ENCODE measurements at places on chromosomes 1 and 21. TPM values are rescaled to one million over a fixed set of nuclear protein-coding genes. Genes with fewer than 3 reads are reported as not detected.

C1orf94 gene
- not detected for total RNA-seq

CLDN17 gene
- not detected for total RNA-seq

CD52 gene
- total RNA-seq = not detected

ZFP69 gene
- 1.4 TPM for total RNA-seq

CCDC181 gene
- total RNA-seq = not detected

LENEP gene
- 0.13 TPM for total RNA-seq

AVPR1B gene
- total RNA-seq = not detected

RHBG gene
- total RNA-seq = not detected

OPRD1 gene
- total RNA-seq = not detected

GPR161 gene
- total RNA-seq = 11.9 TPM

- DNase-seq = peak; percentile 12
These were observed 317.1 kb downstream of the DPYD start for GRCh38 chr1:97603776-97604175.

DNA sequence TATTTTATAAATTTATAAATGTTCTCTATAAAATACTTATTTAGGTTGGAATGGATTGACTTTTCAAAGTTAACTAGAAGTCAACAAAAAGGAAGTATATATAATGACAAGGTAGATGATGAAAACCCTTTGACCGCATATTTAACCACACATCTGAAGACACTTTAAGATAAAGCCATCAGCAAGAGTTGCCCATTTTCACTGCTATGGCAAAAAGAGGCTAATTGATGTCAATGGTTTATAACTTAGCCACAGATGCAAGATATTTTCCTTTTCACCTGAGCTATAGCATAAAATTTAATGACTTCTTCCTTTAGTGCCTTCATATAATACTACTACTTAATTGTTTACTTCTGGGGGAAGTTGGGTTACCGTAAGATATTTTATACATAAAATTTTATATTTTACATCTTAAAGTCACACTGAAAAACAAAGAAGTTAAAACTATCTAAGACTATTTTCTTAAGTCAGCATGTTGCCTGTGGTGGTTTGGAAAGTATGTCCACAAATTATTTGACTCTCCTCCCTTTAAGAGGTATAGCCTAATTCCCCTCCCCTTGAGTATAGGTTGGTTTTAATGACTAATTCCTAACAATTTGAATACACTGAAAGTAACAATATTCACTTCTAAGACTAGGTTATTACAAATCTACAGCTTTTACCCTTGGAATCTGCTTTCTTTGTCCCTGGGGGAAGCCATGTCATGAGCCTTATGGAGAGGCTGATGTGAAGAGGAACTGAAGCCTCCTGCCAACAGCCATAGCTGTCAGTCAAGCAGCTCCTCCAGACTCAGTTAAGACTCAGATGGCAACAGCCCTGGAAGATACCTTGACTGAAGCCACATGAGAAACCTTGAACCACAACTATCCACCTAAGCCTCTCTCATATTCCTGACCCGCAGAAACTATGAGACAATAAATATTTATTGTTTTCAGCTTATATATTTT lies 40.3 kb upstream of the LRRC8B start:
- DNase-seq = no peak

DNA sequence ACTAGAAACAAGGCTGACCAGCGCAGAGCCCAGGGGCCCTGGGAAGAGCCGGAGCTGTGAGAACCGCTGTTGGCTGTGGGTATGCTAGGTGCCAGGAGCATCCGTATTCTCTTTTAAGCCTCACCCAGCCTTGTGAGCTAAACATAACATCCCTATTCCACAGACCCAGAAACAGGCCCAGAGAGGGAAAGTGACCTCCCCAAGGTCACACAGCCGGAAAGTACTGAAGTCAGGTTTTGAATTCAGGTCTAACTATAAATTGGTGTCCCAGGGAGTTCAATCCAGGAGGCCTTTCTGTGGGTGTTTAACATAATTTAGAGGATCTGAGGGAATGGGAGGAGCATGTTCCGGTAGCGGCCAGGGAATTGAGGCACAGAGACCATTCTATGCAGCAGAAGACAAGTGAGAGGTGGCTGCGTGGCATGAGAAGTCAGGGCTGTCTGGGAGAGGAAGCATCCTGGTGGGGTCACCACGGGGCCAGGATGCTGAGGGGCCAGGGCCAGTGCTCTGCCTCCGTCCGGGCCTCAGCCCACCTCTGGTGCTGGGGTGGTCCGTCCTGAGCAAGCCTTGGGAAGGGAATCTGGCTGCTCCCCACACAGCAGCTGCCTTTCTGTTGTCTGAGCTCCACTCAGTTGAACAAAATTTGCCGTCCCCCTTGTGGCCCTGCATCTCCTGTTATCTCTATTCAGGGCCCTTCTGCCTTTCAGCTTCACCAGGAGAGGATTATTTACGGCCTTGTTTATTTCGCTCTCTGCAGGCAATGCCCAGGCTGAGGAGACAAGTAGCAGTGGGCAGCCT lies 338.8 kb upstream of the VAMP3 start:
- no peak for DNase-seq

GRCh38 chr1:64901663-64902062 lies 64.7 kb downstream of the JAK1 start:
- no peak for DNase-seq

DNA sequence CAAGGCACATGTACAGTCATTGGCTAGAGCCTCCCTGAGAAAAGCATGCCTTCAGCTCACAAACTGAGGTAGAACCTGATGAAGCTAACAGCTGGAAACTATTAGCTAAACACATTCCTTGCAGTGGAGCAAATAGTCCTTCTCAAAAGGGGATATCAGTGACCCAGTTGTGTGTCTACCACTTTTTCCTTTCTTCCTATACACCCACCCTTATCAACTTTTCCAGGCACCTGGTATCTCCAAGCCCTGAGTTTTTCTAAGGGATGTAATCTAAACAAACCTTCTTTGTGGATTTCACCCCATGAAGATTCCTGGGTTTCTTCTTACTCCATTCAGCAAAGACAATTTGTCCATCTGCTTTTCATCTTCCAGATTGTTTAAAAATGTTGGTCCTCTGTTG lies 10.5 kb upstream of the ZSWIM5 start:
- DNase-seq = no peak

DNA sequence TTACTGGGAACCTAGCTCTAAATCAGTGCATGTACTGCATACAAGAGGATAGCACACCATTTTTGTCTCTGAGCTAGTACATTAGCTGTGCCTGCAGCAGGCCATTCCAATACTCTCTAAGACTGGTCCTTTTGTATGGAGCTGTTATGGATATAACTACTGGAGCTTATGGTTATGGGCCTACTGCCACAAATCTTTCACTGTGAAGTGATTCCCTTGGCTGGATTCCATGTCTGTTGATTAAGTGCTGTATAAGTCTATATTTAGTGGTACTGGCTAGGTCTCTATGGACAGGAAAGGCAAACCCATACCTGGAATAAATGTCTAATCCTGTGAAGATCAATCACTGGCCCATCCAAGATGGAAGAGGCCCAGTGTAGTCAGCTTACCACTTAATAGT lies 12.0 kb downstream of the ZFYVE9 start:
- peak; percentile 54 for DNase-seq

GRCh38 chr1:33314416-33314815 lies 6.5 kb downstream of the A3GALT2 start:
- DNase-seq = no peak

DNA sequence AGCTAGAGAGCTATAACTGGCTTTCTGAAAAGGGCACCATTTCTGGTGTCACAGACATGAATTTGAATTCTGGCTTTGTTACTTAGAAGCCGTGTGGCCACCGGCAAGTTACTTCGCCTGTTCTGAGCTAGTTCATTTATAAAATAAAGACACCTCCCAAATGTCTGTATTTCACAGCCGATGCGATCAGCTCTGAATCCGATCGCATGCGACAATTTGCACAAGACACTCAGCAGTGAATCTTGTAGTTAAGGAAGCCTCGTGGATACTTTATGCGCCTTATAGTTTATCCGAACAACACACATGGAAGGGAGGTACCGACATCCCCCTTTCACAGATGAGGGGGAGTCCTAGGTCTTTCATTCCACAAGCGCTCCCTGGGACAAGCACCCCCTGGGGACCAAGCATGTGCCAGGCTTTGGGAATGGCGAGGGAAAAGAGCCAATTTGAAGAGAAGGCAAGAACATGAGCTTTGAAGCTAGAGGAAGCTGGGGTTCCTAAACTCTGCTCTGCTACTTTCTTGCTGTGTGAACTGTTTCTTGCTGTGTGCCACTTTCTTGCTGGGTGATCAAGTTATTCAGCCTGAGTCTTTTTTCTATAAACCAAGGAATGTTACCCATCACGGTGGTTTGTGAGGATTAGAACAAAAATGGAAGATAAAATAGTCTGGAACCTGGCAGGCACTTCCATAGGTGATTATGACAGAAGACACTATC lies 3.9 kb downstream of the ID3 start:
- DNase-seq = peak; percentile 82

DNA sequence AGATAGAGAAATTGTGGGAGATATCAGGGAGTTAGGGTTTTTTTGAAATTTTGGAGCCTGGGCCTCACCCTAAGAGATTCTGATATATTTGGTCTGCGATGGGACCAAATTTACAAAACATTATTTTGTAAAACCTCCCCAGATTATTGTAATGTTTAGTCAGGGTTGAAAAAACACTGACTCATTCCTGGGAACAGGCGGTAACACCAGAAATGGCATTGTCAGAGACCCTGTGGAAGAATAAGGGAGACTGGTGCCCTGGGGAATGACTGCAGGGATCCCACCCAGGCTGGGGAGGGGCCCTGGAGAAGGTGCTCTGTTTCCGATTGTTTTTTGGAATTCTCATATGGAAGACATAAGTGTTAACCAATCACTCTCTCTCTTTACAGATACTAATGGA lies 13.1 kb upstream of the STRIP1 start:
- no peak for DNase-seq

DNA sequence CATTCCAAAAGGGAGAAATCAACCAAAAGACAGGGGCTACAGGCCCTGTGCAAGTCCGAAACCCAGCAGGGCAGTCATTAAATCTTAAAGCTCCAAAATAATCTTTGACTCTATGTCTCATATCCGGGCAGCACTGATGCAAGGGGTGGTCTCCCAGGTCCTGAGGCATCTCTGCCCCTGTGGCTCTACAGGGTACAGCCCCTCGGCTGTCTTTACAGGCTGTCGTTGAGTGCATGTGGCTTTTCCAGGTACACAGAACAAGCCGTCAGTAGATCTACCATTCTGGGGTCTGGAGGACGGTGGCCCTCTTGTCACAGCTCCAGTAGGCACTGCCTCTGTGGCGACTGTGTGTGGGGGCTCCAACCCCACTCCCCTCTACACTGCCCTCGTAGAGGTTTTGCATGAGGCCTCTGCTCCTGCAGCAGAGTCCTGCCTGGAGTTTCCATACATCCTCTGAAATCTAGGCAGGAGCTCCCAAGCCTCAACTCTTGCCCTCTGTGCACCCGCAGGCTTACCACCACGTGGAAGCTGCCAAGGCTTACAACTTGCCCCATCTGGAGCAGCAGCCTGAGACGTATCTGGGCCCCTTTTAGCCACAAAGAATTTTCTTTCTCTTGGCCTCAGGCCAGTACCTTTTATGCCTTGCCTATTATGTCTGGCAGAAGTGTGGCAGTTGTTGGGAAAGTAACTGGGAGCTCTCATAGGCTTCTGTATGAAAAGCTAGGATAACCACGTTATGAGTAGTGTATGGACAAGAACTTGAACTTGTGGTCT lies 52.5 kb downstream of the POU2F1 start:
- DNase-seq = no peak

DNA sequence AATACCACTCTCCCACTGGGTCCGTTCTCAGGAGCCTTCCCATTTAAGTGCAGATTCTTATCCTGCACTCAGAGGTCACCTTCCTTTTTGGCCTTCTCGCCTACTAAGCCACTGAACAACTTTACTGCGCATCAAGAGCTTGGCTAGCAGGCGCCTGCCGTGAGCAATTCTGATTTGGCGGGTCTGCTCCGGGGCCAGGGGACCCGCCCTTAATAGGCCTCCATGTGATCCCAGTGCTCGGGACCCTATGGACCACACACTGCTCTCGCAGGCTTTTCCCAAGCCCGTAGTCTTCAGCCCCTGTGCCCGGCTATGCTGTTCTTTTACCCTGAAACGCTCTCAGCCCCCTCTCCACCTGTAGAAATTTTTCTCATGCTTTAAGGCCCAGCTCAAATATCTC lies 45.1 kb downstream of the BCL9 start:
- no peak for DNase-seq

GRCh38 chr1:178092878-178093493 lies 918 bp upstream of the RASAL2 start:
- no peak for DNase-seq

- DNase-seq = no peak
These were observed 52.8 kb downstream of the WNT9A start for GRCh38 chr1:227894831-227895451.

DNA sequence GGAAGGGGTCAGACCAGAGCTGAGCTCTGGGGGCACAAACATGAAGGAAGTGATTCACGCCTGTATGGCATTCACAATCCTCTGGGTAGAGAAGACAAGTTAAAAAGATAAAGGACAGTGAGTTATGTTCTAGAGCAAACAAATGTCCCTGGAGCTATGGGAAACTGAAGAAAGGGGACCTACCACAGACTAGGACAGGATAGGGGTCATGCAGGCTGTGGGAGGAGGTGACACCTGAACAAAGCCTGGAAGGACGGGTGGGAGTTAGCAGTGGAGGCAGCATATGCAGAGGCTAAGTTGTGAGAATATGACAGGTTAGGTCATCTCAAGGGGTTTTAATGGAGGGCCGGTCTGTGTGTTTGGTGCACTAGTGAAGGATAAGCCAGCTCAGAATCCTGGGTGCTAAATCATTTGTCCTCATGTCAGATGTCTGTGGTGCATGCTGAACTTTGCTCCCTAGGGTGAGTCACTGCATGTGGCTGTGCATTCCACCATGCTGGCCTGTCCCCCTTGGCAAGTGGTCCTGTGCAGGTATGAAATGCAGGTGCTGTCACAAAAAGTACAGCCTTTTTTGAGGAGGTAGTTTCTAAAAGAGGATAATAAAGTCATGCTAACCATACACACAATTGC lies 28.5 kb downstream of the TNN start:
- DNase-seq = no peak

DNA sequence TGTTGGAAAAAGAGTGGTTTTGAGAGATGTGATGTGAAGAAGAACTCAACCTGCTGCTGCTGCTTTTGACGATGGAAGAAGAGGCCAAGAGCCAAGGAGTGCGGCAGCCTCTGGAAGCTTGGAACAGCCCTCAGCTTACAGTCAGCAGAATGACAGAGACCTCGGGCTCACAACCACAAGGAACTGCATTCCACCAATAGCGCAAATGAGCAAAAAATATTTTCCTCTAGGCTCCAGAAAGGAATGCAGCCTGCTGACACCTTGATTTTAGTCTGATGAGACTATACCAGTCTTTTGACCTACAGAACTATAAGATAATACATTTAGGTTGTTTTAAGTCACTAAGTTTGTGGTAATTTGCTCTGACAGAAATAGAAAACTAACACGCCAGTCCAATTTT lies 10.2 kb downstream of the SDHB start:
- DNase-seq = no peak

DNA sequence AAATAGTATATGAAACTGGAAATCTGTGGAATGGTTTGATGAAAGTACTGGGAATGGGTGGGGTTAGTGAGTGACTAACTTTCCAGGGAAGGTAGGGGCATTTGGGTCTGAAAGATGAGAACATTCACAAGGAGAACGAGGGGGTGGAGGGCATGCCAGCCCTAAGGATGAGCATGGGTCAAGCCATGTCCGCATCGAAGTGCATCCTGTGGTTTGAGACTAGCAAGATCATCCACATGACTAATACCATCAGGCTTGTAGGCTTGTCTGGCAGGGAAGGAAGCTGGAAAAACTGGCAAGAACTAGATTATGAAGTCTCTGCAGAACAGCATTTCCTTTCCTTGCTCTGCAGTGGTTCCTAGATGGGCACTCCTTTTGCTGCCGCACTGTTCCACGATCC lies 70.4 kb upstream of the UBE2U start:
- DNase-seq = peak; percentile 65

- DNase-seq = no peak
These were observed 390.9 kb downstream of the KCNH1 start for GRCh38 chr1:210743038-210743437.
